ENCODE measurements at places on chromosomes 7 and 10.

- no peak for DNase-seq
Measured at GRCh38 chr7:150329331-150330120, 6.2 kb upstream of the ACTR3C start.

DNA sequence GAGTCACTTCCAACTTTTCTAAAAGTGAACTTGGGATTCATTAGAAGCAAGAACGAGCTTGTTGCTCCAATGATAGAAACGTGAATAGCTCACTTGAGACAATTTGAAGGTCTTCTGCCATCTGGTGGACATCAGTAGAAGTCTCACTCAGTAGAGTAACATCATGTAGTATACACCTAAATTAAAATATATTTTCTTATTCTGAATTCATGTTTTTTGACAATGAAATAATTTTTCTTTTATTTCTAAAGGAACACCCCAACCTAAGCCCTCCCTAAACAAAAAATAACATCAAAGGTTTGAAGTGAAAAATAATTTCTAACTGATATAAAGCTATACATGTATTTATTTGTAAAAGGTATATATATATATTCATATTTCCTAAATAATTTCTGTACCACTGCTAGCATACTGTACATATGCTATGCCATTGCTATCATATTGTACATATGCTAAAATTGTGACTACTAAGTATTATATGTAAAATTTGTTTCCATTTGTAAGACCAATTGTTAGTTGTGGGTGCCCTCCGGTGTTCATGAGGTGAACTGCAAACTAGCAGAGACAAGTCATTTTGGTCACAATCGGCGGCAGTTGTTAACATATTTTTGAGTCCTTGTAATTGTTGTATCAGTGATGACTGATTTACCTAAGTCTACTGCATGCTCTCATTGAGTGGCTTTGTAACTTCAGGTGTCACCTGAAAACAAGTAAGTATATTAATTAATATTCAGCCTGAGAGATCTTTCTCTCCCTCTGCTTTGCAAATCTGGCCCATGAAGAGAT, 121.9 kb downstream of the PTPRZ1 start:
- no peak for DNase-seq

DNA sequence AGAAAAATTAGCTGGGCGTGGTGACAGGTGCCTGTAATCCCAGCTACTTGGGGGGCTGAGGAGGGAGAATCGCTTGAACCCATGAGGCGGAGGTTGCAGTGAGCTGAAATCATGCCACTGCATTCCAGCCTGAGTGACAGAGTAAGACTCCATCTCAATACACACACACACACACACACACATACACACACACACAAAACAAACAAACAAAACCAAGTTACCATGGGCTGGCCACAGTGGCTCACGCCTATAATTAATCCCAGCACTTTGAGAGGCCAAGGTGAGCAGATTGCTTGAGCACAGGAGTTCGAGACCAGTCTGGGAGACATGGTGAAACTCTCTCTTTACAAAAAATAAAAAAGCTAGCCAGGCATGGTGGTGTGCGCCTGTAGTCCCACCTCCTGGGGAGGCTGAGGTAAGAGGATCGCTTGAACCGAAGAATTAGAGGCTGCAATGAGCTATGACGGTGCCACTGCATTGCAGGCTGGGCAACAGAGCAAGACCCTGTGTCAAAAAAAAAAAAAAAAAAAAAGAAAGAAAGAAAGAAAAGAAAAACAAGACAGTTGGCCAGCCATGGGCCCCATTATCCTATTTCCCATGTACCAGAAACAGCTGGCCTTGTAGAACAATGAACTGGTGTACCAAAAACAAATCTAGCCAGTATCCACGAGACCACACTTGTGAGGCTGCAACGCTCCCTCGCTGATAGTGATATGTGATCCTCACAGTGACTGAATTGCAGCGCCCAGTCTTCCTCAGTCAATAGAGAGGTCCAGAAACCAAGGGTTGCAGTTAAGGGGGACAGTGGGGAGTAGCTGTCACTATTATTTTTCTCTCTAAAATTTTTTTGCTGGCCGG, 6.6 kb upstream of the AGFG2 start:
- DNase-seq, result no peak

DNA sequence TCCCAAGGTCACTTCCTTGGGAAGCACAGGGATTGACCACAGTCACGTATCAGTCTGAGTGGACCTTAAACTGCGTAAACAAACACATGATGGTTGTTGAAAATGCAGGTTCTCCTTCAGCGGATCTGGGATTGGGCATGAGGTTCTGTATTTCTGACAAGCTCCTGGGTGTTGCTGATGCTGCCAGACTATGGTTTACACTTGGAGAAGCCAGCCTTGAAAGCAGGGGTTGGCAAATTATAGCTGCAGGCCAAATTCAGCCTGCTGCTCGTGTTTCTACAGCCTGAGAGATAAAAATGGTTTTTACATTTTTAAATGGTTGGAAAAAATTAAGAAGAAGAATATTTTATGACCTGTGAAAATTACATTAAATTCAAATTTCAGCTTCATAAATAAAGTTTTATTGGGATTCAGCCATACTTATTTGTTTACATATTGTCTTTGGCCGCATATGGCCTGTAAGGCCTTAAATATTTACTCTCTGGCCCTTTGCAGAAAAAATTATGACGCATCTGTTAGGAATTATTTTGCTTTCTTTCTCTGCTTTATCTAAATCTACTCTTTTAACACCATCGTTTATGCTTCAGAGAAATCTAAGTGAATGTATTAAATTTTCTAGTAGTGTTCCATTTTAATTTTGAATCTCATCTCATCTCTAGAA, 109.6 kb downstream of the SH2D4B start:
- DNase-seq, result no peak

- no peak for DNase-seq
Measured at GRCh38 chr10:22464966-22465629, 119.8 kb downstream of the SPAG6 start.

DNA sequence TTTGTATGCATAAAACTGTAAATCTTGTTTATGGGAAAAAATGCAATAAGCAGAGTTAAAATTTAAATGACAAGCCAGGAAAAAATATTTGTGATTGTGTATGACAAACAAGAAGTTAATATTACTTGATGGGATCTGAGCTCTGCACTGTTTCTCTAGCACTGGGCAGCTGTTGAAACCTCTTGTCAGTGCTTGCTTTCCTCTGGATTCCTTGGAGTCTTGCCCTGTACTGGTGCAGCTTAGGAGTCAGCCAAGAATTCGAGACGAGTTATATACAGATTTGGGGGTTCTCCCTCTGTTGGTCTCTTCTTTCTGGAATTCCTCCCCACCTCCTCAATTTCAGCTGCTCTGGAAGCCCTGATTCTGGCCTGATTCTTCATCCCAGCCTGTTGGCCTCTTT, 24.3 kb upstream of the OPN4 start:
- DNase-seq, result no peak

DNA sequence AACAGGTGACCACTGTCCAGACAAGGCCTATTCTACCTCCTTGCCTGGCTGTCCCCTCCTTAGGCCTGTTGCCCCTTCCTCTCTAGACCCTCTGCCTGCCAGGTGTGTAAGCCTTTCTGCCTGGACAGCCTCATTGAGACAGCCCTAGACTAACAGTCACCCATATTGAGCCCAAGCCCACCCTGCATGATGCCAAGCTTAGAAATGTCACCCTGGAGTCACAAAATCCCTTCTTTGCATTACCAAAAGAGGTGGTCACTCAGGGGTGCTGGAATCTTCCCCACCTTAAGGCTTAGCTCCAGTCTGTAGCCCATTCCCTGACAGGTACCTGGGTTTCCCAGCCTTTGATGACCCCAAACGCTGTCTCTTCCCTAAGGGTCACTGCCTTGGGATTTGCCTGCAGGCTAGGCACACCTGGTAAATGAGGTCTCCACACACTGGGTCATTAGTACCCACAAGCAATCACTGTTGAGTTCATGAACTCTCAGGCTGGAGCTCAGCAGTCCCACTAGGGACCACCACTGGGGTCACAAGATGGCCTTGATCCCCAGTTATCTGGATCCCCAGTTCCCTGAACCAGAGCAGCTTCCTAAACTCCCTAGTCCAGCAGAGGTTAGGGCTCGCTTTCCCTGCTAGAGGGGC, 54.9 kb upstream of the CAMK2B start:
- DNase-seq, result no peak

DNA sequence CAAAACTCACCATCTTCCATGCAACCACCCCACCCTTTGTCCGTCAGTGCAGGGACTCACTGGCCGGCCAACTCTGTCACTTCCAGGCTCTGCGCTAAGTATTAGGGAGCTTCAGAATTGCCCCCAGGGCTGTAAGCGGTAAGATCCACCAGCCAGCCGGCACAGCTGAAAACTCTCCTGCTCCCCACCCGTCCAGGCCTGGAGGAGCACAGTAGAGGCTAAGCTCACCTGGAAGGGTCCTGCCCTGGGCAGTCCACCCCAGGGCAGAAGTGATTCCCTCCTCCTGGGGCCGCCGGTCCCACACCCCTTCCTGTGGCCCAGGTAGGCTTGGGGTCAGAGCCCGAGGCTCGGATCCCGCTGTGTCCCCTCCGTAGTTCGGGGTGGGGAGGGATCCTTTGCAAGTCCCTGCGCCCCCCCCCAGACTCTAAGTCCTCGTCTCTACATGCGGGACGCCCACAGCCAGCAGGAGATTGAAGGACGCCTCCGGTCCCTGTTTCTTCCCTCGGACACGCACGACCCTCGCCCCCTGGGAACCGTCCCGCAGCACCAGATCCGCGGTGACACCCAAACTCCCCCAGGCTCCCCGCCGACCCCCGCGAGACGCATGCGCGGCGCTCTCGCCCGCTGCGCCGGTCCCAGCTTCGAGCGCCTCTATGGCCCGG, 138.9 kb downstream of the ARHGAP22 start:
- DNase-seq, result peak; percentile 45

GRCh38 chr10:89837165-89838043, 136.0 kb downstream of the KIF20B start:
- DNase-seq, result peak; percentile 76

DNA sequence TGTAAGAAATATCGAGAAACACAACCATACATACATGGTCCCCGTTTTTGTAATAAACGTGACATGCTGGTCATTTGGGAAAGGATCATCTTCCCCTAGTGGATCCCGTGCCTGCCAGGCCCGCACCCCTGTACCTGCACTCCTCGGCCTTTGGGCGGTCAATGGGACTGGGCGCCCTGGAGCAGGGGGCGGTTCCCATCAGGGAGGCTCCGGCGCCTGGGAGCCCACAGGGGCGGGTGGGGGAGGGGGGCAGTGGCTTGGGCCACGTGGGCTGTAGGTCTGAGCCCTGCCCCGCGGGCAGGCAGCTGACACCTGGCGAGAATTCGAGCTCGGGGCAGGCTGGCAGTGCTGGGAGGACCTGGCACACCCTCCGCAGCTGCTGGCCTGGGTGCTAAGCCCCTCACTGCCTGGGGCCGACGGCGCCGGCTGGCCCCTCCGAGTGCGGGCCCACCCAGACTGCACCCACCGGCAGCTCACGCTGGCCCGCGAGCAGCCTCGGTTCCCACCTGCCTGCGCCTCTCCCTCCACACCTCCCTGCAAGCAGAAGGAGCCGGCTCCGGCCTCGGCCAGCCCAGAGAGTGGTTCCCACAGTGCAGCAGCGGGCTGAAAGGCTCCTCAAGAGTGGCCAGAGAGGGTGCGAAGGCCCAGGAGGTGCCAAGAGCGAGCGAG, 361.6 kb upstream of the GRM3 start:
- peak; percentile 48 for DNase-seq

DNA sequence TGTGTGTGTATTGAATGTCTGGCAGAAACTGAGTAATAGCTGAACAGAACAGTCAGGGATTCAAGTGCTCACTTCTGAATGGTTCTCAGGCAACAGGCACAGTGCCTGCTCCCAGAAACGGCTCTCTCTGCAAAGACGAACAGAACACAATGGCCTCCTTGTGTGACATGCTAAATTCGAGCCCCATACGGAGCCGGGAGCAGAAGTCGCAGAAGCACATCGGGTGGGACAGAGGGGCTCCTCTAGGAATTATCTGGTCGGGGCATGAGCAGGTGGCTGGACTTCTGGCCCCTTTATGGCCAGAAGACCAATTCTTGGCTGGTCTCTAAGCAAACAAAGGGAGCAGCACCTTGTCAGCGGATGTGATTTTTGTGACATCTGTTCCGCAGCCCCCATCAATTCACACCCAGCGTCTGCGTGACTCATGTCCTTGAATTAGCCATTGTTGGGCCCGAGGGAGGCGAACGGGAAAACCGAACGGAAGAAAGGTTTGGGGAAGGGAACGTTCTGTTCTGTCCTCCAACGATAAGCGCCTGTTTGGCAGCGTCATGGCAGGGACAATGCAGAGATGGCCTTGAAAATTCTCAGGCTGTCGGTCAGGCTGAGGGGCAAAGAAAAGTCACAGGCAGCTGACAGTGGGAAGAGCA, 47.3 kb upstream of the NPTX2 start:
- DNase-seq, result no peak

- no peak for DNase-seq
Measured at GRCh38 chr7:96667026-96667425, 42.6 kb downstream of the SEM1 start.

DNA sequence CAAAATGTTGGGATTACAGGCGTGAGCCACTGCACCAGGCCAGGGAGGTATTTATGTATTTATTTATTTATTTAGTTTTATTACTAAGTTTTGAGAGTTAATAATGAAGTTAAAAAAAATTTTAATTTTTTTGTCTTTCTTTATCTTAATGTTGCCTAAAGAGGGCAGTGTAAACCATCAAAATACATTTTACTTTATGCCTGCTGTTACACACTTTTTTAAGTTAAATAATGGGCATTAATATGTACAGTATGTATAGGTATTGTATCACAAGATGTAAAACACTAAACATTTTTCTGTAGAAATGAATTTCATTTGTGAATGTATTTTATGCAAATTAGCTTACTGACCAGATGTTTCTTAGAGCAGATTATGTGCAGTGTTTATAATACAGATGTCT, 129.4 kb downstream of the AASS start:
- no peak for DNase-seq
